ENCODE measurements at places on chromosomes 16 and 17. TPM values are rescaled to one million over a fixed set of nuclear protein-coding genes. Genes with fewer than 3 reads are reported as not detected.

UTS2R gene
- 0.22 TPM for total RNA-seq

DNA sequence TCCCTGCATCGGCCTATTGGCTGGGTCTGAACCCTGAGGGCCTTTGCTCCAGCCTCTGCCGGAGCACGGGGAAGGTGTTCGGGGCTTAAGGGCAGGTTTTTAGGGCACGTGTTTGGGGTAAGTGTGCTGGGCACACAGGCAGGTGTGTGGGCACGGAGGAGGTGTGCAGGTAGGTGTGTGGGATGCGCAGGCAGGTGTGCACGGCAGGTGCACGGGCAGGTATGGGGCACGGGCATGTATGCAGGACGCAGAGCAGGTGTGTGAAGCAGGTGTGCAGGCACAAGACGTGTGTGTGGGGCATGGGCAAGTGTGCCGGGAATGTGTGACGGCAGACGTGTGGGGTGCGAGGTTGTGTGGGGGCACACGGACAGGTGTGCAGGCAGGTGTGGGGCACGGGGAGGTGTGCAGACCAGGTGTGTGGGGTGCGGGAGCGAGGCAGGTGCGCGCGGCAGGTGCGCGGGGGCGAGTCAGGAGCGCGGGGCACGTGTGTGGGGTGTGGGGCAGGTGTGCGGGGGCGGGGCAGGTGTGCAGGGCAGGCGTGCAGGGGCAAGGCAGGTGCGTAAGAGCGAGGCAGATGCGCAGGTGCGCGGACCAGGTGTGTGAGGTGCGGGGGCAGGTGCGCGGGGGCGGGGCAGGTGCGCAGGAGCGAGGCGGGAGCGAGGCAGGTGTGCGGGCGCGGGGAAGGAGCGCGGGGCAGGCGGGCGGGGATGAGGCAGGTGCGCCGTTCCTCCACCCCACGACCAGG, 28.6 kb upstream of the METRNL start:
- peak overlapping the region; percentile 96 for H3K27ac ChIP-seq
- peaks cover 17% of the 10 kb centered on the region for H3K4me1 ChIP-seq
- no peak for DNase-seq
- peak overlapping the region; percentile 80 for H3K4me3 ChIP-seq
- H3K36me3 ChIP-seq, result peaks cover 12% of the 10 kb centered on the region

DNA sequence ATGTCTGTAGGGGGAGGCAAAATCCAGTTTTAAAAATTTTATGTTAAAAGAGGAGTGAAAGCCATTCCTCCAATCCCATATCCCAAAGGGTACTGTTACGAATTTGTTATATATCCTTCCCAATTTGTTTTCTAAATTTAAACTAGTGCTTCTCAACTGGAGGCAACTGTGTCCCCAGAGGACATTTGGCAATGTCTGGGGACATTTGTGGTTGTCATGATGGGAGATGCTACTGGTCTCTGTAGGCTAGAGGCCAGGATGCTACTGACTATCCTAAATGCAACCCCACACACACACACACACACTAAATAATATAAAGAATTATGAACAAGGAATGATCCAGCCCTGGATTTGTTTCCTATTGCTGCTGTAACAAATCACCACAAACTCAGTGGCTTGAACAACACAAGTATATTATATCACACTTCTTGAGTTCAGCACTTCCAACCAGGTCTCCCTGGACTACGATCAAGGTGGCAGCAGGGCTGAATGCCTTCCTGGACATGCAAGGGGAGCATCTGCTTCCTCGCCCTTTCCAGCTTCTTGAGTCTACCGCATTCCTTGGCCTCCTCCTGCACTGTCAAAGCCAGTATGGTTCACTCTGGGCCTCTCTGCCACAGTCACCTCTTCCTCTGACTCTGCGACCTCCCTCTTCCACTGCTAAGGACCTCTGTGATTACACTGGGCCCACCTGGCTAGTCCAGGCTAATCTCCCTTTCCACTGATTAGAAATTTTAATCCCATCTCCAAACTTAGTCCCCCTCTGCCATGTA, 30.1 kb downstream of the ARHGAP17 start:
- no peak overlapping the region for H3K4me3 ChIP-seq
- no peak for DNase-seq
- H3K27me3 ChIP-seq, result no peaks in the 10 kb centered on the region
- H3K4me1 ChIP-seq, result peaks cover 37% of the 10 kb centered on the region

- H3K27ac ChIP-seq, result no peak overlapping the region
- no peak for DNase-seq
These were observed 532.9 kb downstream of the MAF start for GRCh38 chr16:79067600-79067999.

CHST5 gene
- total RNA-seq, result 0.24 TPM

DNA sequence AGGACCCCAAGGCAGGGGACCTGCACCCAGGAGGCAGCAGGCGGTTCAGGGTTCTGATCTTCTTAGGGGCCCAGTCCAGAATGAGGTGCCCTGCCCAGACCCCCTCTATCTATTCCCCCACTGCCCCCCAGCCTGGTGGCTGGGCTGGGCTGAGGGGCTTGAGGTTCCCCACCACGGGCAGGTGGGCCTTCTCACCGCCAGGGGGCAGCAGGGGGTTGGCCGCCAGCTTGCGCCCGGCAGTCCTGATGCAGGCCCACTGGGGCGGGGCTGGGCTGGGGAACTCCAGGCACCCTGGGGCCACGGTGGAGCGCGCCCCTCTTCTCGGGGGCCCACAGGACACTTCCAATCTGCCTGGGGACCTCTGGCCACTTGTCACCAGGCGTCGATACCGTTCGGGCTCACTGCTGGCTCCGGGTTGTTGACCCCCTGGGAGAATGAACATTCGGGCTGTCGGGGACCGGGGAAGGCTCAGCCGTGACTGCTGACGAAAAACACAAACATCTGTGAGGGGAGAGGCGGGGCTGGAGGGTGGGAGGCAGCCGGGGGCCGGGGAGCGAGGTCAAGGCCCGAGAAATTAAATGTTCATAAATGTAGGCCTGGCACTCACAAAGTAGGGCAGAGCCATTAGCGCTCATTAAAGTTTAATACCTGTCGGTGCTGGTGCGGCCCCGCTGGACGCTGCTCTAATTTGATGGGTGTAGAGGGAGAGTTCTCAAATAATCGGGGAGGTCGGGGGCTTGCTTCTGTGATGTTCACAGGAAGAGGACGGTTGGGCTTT, 219.3 kb upstream of the GSE1 start:
- no peak overlapping the region for H3K4me3 ChIP-seq
- no peaks in the 10 kb centered on the region for H3K4me1 ChIP-seq
- H3K27ac ChIP-seq, result no peak overlapping the region
- peak; percentile 81 for DNase-seq
- no peaks in the 10 kb centered on the region for H3K36me3 ChIP-seq
- H3K27me3 ChIP-seq, result peaks cover 15% of the 10 kb centered on the region

UTP18 gene
- 35.3 TPM for total RNA-seq

GRCh38 chr17:4448197-4448980, 14.6 kb downstream of the SPNS3 start:
- no peaks in the 10 kb centered on the region for H3K36me3 ChIP-seq
- peaks cover 6% of the 10 kb centered on the region for H3K27me3 ChIP-seq
- H3K27ac ChIP-seq, result peak overlapping the region; percentile 54
- H3K4me3 ChIP-seq, result no peak overlapping the region
- H3K4me1 ChIP-seq, result no peaks in the 10 kb centered on the region

DNA sequence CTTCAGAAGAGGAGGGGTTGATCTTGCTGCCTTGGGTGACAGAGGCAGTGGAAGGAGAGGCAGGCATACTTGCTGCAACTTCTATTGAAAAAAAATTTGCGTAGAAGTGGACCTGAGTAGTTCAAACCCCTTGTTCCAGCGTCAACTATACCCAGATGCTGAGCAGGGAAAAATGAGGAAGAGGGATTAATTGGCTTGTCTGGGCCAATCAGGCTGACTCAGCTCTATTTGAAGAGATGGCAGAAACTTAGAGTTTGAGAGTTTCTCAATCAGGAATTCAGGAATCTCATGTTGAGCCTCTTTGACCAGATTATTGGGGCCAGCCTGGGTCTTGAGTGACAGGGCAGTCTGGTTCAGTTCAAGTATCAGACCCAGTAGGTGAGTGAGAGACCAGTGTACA, 17.6 kb downstream of the CASC3 start:
- no peak overlapping the region for H3K27ac ChIP-seq
- H3K27me3 ChIP-seq, result no peaks in the 10 kb centered on the region

WDR90 gene
- 117 TPM for total RNA-seq

- peaks cover 2% of the 10 kb centered on the region for H3K4me1 ChIP-seq
- peak; percentile 62 for DNase-seq
- no peaks in the 10 kb centered on the region for H3K36me3 ChIP-seq
- peak overlapping the region; percentile 40 for H3K4me3 ChIP-seq
- no peak overlapping the region for H3K27ac ChIP-seq
These were observed 618 bp downstream of the TRIM47 start for GRCh38 chr17:75877752-75878173.

GRCh38 chr16:59392911-59393310, 658.8 kb upstream of the GOT2 start:
- no peak overlapping the region for H3K27ac ChIP-seq
- no peaks in the 10 kb centered on the region for H3K27me3 ChIP-seq
- H3K4me1 ChIP-seq, result peaks cover 2% of the 10 kb centered on the region
- no peak overlapping the region for H3K4me3 ChIP-seq
- no peaks in the 10 kb centered on the region for H3K36me3 ChIP-seq
- DNase-seq, result no peak

DNA sequence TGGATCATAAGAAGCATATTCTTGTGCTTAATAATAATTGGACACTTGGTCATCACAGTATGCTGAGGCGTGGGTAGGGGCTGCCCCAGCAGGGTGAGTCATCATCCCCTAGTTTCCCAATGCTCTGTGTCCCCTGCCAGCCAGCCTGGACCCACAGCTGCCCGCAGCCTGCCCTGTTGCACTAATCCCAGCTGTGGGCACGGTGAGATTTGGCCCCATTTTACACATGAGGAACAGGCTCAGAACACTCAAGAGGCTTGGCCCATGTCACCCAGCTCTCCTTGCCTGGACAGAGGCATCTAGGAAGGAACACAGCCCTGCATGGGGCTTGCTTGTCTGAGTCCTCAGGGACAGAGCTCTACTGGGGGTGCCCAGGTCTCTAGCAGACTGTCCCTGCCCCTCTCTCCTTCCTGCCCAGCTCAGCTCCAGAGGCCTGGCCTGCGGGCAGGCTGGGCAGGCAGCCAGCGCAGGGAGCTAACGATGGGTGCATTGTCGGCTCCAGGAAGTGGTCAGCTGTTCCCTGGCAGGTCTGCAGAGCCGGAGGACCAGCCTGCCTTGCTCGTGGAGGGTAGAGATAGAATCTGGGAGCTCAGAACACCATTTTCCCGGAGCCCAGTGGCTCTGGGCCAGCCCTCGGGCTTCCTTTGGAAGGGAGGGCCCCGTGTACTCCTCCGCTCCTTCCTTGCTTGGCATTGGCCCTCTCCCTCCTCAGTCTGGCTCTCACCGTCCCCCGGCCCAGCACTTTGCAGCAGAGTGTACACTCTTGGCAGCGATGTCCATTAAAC, 189.4 kb downstream of the RAB11FIP4 start:
- no peaks in the 10 kb centered on the region for H3K4me1 ChIP-seq
- no peak overlapping the region for H3K27ac ChIP-seq
- H3K4me3 ChIP-seq, result no peak overlapping the region
- DNase-seq, result no peak
- H3K36me3 ChIP-seq, result peaks cover 3% of the 10 kb centered on the region
- H3K27me3 ChIP-seq, result no peaks in the 10 kb centered on the region

- no peak overlapping the region for H3K4me3 ChIP-seq
- H3K27me3 ChIP-seq, result no peaks in the 10 kb centered on the region
- no peaks in the 10 kb centered on the region for H3K4me1 ChIP-seq
- no peaks in the 10 kb centered on the region for H3K36me3 ChIP-seq
These were observed 12.9 kb downstream of the IL21R start for GRCh38 chr16:27414788-27415431.

NUP85 gene
- total RNA-seq, result 86.9 TPM

DNA sequence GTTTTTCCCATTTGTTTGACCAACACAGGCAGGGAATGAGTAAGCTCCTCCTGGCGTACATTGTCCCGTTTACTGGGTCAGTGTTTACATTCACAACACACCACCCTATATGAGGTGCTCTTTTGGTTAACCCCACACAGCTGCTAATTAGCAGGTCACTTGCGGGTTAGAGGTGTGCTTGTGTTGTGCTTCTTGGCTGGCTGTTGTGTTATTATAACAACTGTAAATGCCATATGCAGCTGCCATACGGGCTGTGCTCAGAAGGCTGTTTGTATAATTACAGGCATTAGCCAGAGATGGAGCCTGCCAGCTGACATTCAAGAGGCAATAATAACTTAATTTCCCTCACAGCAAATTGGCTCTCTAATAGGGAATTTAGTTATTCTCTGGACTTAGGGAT, 205.1 kb upstream of the ELAC2 start:
- peaks cover 18% of the 10 kb centered on the region for H3K4me1 ChIP-seq
- no peak for DNase-seq
- H3K36me3 ChIP-seq, result no peaks in the 10 kb centered on the region
- H3K4me3 ChIP-seq, result no peak overlapping the region
- H3K27me3 ChIP-seq, result no peaks in the 10 kb centered on the region
- no peak overlapping the region for H3K27ac ChIP-seq

DNA sequence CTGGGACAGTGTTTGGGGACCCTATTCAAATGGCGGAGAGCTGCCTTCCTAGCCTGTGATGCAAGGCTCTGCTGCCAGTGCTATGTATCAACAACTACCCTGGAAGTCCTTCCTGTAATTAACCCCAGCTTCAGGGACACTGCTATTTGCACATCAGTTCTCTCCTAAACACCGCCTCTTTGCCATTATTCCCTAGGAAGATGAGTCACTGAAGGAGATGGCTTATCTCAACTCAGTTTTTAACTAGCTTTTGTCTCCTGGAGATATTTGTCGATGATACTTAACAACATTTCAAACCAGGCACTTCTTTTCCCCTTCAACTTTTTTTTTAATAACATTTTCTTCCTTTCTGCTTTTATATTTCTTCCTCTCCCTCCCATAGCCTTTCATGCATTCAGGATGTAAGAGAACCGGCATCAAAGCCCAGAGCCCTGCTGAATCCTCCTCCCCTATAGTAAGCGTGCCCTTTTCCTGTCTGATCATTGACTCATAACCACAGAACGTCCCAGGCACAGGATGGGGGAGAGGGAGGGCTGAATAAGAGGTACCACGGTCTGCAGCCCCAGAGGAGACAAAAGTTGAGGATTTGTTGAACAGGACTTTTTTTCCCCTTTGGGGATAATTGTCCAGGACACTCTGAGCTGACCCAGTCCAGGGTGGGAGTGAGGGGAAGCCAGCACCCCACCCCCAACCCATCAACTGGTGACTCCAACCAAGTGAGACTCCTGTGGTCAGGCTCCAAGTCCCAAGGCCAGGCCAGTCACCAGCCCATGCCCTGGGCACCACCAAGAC, 387.8 kb upstream of the SALL1 start:
- no peak overlapping the region for H3K4me3 ChIP-seq
- no peak for DNase-seq
- peaks cover 14% of the 10 kb centered on the region for H3K4me1 ChIP-seq
- no peaks in the 10 kb centered on the region for H3K36me3 ChIP-seq

DNA sequence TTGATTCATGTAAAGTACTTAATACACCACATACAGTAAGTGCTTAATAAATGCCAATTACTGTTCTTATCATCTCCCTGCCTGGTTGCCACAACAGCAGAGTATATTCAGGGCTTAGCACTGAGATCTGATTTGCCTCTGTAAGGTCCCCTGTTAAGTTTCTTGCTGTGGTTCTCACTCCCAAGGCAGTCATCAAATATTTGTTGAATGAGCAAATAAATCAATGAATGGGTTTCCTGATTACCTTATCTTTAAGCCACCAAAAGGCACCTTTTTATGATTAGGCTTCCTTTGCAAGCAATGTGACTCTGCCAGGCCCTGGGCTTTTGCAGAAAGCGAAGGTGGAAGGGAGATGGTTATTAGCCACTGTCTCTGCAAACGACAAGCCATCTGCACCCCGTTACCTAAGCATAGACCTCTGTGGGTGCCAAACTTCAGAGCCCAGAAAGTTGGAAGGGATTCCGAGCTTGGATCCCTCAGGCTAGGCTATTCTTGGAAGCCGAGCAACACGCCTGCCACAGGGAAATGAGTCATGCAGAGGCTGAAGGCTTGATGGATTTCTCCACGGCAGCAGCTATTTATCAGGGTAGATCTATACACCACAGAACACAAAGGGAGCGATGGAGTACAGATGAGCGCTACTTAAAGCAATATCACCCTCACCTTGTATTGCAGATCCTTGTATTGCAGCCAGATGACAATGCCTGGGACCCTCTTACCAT, 102.0 kb downstream of the GRIN2A start:
- H3K27me3 ChIP-seq, result peaks cover 28% of the 10 kb centered on the region
- peak; percentile 10 for DNase-seq

Measured in progenitor cell of endocrine pancreas (in vitro differentiated cells).